ENCODE measurements at places on chromosomes 2 and 18. TPM values are rescaled to one million over a fixed set of nuclear protein-coding genes. Genes with fewer than 3 reads are reported as not detected.

Gene FRZB
- total RNA-seq: 38.0 TPM

- DNase-seq: no peak
Measured at GRCh38 chr2:150484006-150484405, 3.5 kb downstream of the RND3 start.

GRCh38 chr2:200732866-200733265, 78.8 kb upstream of the BZW1 start:
- no peak for DNase-seq

GRCh38 chr18:77022556-77022955, 110.0 kb downstream of the MBP start:
- no peak for DNase-seq

- DNase-seq: no peak
Measured at GRCh38 chr2:123073371-123073770, 951.7 kb upstream of the CNTNAP5 start.

Gene SLC4A5
- 2.6 TPM for total RNA-seq

DNA sequence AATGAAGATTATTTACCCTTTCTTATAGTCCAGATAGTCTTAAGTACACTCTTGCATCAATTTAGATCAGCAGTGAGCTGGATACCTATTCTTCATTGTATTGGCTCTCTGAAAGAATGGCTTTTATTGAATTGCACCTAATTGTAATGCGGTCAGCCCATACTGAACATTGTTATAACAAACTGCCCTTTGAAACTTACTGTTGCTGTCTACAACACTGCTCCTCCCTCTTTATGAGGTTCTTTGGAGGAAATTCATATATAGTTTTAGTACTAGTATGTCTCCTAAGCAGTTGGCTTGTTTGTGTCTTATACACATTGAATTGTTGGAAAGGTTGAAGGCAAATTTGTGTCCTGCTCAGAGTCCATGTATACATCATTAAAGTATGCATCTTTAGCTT, 66.5 kb upstream of the UGP2 start:
- no peak for DNase-seq

Gene ADCY3
- 27.1 TPM for total RNA-seq

- peak; percentile 54 for DNase-seq
Measured at GRCh38 chr2:159942146-159942545, 120.3 kb downstream of the PLA2R1 start.

- DNase-seq: no peak
Measured at GRCh38 chr18:61528961-61529360, 195.7 kb downstream of the CDH20 start.

DNA sequence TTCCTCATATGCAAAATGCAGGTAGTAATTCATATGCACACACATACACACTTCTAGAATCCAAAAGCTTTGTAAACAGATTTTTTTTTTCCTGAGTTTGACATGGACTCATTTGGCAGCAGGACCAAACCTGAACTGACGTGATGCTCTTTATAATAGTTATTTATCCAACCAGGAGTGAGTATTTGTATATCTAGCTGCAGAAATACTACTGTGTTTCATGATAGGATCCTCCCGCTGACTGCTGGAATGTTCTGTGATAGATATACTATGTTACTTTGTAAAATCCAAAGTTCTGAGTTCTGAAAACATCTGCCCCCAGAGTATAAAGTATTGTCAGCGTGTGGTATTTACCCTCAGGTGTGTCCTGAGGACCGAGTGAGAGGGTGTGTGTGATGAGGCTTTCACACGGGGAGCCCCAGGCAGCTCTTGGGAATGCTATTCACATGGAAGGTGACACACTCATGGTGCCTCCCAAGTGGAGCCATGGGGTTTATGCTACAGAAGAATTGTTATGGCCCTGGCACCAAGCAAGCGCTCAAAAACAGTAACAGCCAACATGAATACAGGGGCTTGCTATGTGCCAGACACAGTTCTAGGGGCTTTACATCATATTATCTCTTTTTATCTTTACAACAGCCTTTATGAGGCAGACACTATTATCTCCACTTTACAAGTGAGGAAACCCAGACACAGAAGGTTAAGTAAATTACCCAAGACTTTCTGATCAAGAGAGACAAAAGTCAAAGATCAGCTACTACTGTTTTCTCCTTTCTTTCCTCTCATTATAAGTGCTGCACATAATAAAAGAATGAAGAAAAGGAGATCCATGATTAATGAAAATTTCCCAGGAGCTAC, 16.7 kb upstream of the TXNDC2 start:
- DNase-seq: no peak

DNA sequence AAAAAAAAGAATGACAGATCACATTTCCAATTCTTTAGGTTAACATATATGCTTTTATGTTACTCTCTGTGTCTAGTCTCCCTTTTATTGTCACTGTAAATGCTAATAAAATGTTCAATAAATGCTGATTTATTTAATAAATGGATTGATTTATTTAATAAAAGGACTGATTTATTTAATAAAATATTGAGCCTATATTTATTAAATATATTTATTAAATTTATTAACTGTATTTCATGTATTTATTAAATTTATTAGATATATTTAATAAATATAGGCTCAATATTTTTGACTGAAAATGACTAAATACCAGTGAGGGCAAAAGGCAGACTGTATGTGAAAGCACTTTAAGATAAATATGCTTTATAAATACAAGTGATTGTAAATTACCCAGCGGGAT, 142.6 kb downstream of the SH3BP4 start:
- DNase-seq: no peak

- DNase-seq: no peak
Measured at GRCh38 chr2:186572705-186573104, 17.2 kb upstream of the ITGAV start.

GRCh38 chr18:47953471-47953931, 23.0 kb upstream of the SMAD2 start:
- DNase-seq: peak; percentile 65

Gene ST6GAL2
- total RNA-seq: 7.1 TPM

DNA sequence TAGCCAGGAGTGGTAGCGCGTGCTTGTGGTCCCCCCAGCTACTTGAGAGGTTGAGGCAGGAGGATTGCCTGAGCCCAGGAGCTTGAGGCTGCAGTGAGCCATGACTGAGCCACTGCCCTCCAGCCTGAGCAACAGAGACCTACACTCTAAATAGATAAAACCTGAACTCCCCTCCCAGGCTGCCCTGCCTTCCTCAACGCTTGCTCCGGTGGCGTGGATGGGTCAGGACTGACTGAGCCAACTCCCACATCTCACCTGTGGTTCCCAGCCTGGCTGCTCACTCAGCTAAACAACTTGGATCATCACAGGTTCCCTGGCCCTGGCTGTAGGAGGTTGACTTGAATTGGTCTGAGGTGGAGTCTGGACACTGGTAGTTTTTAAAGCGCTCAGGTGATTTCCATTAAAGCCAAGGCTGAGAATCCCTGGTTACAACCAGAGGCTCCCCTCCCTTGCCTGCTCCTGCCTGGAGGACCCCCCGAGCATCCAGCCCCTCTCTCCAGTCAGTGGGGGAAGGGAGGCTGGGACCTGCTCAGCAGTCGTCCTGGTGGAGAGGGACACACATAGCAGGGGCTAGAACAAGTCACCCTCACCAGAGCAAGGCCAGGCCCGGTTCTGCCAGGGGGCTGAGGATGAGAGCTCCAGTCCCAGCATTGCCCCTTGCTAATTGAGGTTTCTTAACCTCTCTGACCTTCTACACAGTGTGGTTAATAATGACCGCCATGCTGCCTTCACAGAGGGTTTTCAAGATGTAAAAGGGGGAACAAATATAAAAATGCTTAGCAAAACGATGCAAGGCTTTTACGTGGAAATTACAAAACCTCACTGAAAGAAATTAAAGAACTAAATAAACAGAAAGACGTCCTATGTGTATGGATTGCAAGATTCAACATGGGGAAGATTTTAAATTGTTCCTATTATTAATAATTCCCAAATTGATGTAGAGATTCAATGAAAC, 46.9 kb upstream of the TAF1B start:
- DNase-seq: no peak

- no peak for DNase-seq
Measured at GRCh38 chr2:73984922-73985307, 205 bp downstream of the TET3 start.

DNA sequence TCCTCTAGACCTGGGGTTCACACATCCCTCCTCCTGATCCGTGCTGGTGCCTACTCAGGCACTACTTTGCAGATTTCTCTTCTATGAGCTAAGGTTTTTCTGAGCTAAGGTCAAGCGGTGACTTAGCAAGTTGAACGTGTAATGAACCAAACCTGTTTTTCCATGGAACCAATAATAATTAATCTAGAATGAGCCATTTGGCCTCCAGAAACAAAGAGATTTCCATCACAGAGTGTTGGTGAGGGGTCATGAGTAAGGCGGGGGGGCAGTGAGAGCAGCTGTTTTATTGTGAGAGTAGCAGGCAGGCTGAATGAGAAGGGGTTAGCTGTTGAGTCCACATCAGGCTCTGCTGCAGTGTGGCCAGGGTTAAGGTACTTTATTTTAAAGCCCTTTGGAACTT, 112.0 kb upstream of the FOSL2 start:
- no peak for DNase-seq

Gene ZC3H15
- 67.9 TPM for total RNA-seq

- no peak for DNase-seq
Measured at GRCh38 chr2:227642656-227643055, 23.9 kb upstream of the SCYGR5 start.

Gene DNAJC5G
- total RNA-seq: not detected

DNA sequence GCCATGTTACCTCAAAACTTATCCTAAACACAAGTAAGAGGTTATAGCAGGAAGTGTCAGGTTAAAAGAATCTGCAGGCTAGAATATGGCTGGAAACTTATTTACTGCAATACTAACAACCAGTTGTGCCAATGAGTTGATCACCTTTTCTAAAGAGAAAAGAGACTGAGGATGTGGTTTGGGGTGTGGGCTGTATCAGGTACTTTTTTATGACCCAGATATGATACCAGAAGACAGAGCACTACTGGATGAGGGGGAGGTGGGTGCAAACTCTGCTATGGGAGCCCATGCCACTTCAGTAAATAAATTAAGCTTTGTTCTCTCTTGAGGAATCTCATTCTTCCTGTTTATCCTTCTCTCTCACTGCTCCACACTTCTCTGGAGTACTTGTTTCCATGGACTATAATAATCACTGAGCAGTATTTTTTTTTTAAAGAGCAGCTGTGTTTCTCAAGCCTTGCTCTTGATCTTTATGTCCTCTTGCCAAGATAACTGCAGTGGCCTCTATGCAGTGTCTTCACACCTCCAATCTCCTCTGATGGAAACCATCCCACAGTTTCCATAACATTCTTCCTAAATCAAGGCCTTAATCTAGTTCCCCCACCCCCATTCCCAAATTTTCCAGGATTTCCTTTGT, 51.2 kb upstream of the NOSTRIN start:
- peak; percentile 69 for DNase-seq

GRCh38 chr2:110774701-110775100, 42.3 kb downstream of the ACOXL start:
- DNase-seq: no peak

DNA sequence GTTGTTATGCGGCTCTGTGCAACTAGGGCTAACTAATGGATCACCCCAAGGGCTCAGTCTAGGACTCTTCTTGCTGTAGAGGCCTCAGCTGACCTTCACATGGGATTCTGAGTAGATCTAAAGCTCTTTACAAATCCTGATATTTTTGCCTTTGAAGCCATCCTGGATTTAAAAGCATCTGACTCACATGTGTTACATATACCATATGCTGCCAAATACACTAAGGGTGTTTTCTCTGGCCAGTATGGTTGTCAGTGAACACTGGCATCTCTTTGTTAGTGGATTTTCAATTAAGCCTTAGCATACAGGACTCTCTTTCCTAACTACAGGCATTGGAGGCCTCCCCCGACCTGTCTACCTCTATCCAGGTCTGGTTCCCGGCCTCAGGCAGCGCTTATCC, 992.8 kb upstream of the FANCL start:
- no peak for DNase-seq

GRCh38 chr2:31440764-31441163, 26.2 kb upstream of the XDH start:
- DNase-seq: peak; percentile 61

DNA sequence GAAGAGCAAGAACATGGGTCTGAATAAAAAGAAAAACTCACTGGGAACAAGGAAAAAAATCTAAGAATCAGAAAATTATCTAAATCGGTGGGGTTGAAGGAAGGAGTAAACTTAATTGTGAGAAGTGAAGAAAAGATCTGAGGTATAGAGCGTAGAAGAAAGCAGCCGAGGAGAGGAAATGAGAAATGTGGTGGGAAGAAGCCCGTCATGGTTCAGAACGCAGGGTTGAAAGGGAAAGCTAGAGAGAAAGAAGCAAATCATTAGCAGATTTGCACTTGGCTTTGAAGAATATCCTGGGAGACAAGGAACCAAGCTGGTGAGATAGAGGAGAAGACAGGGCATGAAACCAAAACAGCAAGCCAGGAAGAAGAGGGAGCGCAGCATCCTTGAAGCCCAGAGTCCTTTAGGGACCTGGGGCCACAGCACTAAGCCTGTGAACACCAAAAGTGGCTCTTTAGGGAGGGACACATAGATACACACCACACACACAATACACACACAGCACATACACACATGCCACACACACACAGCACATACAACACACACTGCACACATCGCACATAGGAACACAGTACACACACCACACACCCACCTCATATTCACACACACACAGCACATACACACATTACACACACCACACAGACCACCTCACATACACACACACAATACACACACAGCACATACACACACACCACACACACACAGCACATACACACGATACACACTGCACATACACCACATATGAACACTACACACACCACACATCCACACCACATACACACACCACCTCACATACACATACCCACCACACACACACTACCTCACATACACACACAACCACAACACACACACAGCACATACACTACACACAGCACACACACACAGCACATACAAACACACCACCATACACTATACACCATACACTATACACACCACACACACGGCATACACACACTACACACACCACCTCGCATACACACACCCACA, 274.6 kb downstream of the ETAA1 start:
- no peak for DNase-seq

Gene ALK
- 0.41 TPM for total RNA-seq

- peak; percentile 65 for DNase-seq
Measured at GRCh38 chr2:16522031-16522831, 143.4 kb downstream of the CYRIA start.

DNA sequence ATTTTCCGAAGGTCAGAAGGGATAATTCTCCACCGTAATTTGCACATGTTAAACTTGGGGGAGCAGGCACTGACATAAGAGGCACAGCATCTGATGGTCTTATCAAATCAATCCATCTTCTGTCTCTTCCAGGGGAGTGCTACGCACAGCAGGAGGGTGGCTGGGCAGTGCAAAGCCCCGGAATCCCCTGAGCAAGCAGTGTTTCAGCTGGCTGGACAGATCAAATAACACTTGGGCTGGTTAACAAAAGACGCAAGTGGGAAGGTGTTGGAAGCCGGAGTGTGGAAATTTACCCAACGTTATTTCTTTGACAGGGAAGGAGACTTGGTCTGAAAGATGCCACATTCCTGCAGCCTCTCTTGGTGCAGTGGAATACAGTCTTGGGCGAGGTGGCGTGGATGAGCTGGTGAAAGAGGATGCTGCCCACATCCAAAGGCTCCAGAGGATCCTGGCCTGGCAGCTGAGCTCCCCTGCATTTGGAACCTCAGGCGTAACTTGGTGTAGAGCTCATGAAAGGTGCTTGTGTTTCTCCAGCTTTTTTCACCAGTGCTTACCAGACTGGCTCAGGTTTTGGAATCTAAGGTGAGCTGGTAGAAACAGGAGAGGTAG, 103.0 kb downstream of the MAPK4 start:
- peak; percentile 26 for DNase-seq

Gene UGT1A4
- total RNA-seq: 1.6 TPM

- peak; percentile 20 for DNase-seq
Measured at GRCh38 chr2:229715895-229716507, 1.6 kb upstream of the DNER start.

Gene SRSF7
- total RNA-seq: 113 TPM
